ENCODE measurements at places on chromosomes 1 and 21. TPM values are rescaled to one million over a fixed set of nuclear protein-coding genes. Genes with fewer than 3 reads are reported as not detected.

DNA sequence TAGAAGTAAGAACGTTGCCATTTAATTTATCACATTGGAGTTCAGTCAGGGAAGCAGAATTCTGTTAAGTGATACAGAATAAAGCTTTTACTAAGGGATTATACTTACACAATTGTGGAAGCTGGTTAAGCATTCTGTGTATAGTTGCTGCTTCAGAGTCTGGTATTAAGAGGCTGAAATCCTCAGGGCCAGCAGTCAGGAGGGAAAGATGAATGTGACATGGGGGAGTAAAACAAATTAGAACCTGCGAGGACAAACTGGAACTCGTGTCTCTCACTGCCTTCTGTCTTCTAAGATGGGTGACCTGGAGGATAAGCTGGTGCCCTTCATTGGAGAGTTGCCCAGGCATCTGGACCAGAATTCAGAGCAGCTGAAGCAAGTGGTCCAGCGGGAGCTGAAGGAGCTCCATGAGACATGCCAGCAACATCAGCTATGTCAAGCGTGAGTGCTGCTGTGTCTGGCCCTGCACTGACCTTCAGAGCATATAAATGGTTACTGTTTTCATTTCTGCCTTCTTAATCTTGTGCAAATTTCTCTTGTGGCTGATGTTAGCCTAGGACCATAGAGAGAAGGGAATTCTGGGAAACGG lies 23.0 kb downstream of the MARK1 start:
- no peak for DNase-seq

The GABRD gene
- total RNA-seq, result 0.20 TPM

DNA sequence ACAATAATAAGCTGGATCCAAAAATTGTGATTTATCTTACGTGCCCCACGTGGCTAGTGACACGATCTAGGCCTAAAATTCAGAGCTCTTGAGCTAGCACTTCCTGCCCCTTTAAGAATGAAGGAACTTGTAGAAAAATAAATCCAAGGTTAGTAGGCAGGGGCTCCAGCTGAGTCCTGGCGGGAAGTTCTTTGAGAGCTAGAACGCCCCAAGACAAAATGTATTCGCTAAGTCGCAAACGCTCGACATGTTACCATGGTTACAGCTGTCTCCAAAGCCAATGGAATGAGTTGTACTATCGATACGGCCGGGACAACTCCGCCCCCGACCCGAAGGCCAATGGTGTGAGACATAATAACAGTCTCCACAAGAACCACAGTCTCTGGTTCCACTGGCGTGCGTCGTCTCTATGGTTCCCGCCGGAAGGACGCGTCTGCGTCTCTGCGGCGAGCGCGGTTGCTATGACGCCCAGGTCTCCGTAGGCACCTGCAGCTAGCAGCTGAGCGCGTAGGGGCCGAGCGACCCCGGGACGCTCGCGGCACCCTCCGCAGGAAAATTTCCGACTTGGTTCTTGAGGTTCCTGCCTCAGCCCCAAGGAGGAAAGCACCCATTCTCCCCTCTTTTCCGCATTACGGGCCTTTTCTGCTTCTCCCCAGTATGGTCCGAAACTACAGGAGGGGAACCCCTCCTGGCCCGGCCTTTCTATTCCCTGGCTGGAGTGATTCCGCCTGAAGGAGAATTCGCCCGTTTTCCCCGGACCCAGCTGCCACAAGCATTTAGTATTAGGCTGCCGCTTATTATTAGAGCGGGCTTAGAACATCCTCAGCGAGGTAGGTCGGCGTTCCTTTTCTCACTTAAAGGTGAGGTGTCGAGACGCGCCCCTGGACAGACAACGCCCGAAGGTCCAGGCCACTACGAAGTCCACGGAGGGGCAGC lies at the start of gene CCDC30:
Gene CCDC30 (plus strand): TSS at position 459 of the 936 bp plus-strand sequence. CDS start 17,266 bp downstream, outside the sequence.
- peak; percentile 94 for DNase-seq

GRCh38 chr1:57824535-57824934 lies 400.7 kb upstream of the DAB1 start:
- DNase-seq, result no peak

GRCh38 chr1:153355445-153356071 lies 2.1 kb upstream of the S100A9 start:
- DNase-seq, result peak; percentile 65

- peak; percentile 84 for DNase-seq
These were observed 39.0 kb downstream of the AHDC1 start for GRCh38 chr1:27564710-27565649.

- no peak for DNase-seq
These were observed 20.1 kb downstream of the C8A start for GRCh38 chr1:56874689-56875088.

GRCh38 chr21:45555251-45555556 lies 13.0 kb upstream of the SLC19A1 start:
- no peak for DNase-seq

DNA sequence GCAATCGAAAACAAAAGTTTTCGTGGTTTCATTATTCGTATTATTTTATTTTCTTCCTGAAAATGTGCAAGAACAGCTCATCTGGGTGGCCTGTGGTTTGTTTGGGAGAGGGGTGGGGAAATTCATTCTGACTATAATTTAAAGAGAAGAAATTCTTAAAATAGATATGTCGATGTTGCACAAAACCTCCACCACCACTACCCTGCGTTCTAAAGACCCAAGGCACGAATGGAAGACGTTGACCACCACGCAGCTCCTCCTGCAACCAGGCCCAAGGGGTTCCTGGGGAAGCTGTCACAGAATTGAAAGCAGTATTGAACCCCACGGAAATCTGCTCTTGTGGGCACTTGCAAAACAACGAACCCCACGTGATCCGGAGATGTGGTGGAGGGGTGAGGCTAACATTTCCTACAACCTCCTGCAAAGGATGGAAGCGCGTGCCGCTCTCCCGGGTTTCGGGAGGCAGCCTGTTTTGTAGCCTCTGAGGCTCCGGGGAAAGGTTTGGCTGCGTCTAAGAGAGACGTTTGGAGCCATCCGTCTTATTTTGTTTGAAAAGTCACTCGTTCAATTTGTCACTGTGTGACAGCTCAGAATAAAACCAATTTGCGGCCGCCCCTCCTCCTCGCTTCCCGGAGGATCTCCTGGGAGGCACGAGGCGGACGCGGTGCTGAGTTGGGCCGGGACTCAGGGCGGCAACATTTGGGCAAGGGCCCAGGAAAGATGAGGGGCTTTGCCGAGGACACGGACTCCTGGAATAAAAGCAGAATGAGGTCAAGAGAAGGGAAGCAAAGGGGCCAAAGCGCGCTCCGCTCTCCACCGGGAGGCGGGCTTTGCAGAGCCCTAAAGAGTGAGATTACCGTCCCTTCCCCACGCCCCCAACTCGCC lies 810 bp upstream of the HLX start:
- DNase-seq, result peak; percentile 63

- DNase-seq, result no peak
These were observed 8.2 kb downstream of the ARHGEF19 start for GRCh38 chr1:16204216-16204615.

- no peak for DNase-seq
These were observed 66.8 kb downstream of the SLC27A3 start for GRCh38 chr1:153842006-153842471.

DNA sequence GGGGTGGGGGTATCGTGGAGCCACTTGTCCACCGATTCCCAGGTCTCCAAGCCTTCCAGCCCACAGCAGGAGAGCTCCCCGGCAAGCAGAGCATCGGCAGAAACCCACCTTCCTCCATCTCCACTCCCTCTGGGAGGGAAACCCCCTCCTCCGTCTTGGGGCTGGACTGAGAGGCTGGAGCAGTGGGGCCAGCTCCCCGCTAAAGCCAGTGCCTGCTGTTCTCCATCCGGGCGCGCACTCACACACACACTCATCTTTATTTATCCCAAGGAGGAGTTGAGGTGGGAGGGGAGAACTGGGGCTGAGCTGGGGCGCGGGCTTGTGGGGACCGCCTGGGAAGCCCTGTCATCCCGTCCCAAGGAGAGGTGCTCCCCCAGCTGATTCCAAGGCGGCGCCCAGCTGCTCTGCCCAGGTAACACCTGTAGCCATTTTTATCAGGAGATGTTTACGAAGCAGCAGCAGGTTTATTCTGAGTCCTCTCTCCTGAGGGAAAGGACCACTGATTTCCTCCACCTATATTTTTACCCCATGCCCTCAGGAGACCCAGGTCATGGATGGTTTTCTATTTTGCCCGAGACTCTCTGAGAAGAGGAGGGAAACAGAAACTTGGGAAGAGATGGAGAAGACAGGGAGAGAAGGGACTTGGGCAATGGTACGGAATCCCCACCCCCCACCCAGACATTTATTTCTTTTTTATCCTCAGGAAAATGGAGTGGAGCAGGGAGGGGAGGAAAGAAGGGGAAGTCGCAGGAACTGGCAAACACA lies 2.1 kb downstream of the KCNN3 start:
- no peak for DNase-seq

The CCDC30 gene
- 1.2 TPM for total RNA-seq

The RYR2 gene
- total RNA-seq, result 828 TPM

The HMGCL gene
- 33.5 TPM for total RNA-seq

DNA sequence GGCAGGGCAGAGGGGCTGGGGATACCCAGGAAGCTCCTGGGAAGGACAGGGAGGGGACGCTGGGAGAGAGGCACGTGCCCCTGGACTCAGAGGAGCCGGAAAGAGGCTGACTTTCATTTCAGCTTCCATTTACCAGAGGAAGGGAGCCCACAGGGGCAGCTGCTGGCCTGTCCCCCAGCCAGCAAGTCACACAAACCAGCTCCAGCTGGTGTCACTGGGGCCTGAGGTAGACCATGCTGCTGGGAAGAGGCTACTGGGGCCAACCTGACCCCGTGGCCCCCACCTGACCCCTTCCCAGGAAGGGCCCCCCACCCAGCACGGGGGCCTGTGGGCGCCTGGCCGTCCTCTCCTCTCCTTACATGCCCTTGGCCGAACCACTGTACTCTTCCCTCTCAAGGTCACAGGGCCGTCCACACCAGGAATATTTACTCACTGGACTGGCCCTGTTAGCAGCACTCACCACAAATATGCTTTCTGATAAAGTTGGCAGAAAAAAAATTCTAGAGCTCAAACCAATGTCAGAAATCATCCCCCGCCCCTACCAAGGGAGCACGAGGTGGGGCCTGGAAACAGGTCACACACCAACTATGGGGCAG lies 110.5 kb downstream of the CASZ1 start:
- DNase-seq, result no peak
